Posterior cingulate gyrus (tissue), 11 donors: ENCODE measurements at places on chromosomes 2 and 18.
A peak's percentile ranks its signal among the peaks of the same experiment; 100 is the strongest.

GRCh38 chr2:209534228-209534627 is 110.4 kb downstream of the MAP2 start:
- DNase-seq = no peak

GRCh38 chr18:58639751-58640427 is 11.0 kb upstream of the ALPK2 start:
- no peak for DNase-seq

- no peak for DNase-seq
These were observed 80.5 kb upstream of the CYP1B1 start for GRCh38 chr2:38156436-38156835.

DNA sequence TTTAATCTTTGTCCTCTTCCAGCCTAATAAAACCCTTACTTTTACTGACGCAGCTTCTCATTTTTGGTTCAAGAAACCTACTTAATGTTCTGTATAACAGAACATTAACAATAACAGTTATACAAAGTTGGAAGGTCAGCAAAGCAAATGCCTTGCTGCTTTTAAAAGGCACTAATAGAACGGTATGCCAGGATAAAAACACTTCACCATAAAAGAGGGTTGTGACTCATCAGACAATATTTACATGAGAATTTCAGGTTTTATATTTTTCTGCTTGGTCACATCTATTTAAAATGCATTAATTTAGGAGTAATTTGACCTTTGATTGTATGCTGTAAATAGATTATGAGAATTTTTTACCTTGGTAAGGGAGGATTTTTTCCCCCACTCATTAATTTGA is 3.0 kb downstream of the KLHL41 start:
- no peak for DNase-seq

DNA sequence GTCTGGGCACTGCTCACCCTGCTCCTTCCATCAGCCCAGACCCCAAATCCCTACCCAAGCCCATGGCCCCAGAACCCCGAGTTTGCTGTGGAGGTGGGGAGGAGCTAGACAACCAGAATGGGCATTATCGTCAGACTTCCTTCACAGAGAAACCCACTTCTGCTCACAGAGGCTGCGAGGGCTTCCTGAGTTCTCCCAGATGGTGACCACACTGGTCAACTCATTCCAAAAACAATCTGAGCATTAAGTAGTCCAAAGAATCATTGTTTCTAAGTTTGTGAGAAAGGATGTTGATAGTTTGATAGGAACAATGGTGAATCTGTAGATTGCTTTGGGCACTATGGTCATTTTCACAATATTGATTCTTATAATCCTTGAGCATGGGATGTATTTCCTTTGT is 60.2 kb downstream of the LRRC30 start:
- no peak for DNase-seq

DNA sequence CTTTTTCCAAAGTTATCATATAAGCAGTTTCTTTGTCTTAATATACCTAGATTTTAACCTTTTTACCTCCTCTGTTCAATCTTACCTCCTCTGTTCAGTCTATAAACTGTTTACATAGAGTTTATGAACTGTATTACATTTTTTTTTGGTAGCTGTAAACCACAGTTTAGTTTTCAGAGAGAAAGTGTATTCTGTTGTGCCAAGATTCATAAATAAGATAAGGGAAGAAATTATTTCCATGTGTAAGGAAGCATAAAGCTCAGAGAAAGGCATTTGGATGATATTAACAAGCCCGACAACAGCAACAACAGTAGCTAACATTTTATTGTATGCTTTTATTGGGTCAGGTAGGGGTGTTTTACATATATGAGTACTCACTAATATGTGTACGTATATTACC is 71.2 kb downstream of the ACVR2A start:
- DNase-seq = no peak

DNA sequence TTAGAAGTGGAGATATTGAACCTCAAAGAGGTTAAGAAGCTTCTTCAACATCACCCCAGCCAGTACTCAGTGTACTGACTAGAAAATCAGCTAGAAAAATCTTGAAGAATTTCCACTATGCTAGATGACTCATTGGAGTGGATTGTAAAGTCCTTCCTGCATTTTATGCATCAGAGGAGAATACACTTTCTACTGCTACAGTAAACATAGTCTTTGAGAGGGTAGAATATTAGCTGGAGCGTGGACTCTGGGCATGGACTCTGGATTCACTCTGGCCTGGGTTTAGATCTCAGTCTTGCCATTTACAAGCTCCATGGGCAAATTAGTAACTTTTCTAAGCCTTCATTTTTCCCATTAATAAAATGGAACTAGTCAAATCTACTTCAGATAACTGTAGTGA is 215.9 kb downstream of the IRS1 start:
- DNase-seq = no peak

DNA sequence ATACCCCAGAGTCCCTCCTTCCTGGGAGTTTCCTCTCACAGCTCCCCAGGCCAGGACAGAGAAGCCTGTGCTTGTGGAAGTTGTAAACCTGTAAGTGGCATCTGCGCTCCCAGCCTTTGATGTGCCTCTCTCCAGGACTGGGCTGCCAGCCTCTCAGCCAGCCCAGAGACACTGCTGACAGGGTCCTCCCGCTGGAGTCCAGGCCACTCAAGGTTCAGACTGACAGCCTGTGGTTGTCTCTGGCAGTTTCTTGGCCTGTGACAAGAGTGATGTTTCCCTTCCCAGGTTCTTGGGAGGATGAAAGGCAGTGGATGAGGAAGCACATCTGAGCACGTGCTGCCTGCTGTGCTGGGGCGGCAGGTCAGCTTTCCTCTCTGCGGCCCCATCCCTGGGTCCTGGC is 3.0 kb downstream of the SLC35F6 start:
- no peak for DNase-seq

DNA sequence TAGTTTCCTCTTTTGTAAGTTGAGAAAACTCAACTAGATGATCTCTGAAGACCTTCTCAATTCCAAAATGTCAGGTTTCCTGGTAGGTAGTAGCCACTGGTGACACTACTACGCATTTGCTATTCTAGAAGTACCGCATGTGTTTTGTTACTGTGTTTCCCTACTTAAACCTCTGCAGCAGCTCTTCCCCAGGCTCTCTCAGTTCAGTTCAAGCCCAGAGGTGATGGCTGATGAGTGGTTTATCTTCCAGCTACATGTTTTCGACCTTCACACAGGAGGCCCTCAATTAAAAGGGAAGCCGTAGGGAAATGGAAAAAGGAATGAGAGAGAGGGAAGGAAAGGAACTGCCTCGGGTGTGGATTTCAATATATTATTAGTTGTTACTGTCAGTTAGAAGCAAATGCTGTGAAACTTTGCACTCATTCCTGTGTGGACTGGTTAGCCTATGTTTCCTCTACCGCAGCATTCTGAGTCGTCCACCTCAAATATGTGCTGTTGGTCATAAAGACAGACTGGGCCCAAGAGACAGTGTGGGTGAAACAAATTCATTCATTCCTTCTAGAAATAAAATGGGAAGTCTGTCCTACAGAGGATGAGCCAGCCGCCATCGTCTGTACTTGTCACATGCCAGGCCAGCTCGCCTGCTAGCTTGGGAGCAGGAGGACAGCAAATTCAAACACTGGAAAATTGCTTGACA is 455.2 kb upstream of the RAB12 start:
- no peak for DNase-seq

DNA sequence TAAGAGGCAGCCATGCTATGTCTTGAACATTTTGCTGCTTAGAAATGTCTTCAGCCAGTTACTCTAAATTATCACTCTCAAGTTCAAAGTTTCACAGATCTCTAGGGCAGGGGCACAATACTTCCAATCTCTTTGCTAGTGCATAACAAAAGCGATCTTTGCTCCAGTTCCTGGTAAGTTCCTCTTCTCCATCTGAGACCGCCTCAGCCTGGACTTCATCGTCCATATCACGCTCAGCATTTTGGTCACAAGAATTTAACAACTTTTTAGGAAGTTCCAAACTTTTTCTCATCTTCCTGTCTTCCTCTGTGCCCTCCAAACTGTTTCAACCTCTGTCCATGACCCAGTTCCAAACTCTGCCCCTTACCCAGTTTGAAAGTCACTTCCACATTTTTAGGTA is 8.8 kb upstream of the SLC35F5 start:
- no peak for DNase-seq

GRCh38 chr2:239233576-239233975 is 167.2 kb downstream of the HDAC4 start:
- DNase-seq = peak; percentile 29

DNA sequence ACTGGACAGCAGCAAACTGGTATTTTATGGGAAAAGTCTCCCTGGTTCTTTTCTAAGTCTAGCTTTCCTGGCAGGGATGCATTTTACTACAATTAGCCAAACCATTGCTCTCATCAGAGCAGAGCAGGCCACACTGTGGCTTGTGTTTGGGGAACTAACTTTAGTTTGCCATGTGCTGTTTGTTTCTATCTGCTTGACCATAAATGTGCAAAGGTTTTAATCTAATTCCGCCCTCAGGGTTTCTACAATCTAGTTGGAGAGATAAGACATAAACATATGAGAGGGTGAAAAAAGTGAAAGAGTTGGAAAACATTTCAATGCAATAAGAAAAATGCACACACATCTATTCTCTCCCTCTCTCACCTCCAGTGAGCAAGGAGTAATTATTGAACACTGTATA is 86.9 kb upstream of the MAPK4 start:
- DNase-seq = no peak

DNA sequence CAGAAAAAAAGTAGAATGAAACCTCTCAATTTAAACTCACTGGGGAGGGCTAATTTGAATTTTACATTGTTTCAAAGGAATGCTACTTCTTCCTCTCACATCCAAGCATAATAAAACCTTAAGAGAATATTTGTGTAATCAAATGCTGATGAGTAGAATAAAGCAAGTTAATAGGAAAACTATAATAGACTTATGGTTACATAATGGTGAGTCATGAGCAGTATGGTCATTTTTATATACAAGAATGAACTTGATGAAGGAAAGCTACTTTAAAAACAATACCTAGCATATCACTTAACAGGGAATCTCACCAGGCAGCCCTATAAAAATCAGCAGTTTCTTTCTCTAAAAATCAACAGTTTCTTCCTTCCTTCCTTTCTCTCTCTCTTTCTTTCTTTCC is 80.3 kb downstream of the VSNL1 start:
- DNase-seq = no peak

DNA sequence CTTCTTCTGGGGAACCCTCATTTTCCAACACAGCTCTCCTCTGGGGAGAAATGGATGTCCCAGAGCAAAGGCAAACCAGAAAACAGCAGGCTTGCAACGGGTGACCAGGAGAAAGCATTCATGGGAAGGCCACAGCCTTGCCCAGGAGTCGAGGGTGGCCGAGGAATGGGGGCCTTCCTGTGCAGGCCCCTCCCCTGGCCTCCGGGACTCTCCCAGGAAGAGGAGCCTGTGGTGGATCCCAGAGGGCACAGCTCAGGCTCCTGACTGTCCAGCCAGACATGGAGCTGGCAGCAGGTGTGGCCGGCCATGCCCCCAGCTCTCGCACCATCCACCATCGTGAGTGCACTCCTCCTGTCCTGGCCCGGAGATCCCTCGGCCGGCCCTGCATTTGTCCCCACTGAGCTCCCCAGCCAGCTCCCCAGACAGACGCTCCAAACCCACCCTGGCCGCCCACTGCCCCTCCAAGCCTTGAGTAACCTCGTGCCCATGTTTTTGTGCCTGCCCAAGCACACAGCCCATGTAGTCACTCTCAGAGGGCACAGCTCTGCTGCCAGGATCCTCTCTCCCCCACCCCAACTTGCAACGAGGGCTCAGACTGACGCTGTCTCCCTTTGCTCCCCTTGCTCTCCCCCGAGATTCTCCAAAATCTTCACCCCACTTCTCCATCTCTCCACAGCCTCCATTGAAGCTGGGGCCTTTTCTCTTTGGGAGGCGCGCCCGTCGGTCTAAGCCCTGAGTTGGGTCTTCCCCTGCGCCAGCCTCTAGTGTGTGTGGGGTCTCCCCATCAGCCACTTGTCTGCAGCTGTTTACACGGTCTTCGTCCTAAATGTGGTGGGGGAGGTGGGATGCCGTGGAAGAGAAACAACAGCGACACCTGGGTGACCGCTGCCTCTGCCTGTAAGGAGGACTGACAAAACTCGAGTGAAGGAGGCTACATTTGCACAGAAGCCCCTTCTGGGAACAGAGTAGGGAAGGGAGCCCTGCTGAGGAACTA is 9.8 kb downstream of the PRLH start:
- DNase-seq = no peak

- no peak for DNase-seq
These were observed 461.0 kb upstream of the MEX3C start for GRCh38 chr18:51658436-51658835.

DNA sequence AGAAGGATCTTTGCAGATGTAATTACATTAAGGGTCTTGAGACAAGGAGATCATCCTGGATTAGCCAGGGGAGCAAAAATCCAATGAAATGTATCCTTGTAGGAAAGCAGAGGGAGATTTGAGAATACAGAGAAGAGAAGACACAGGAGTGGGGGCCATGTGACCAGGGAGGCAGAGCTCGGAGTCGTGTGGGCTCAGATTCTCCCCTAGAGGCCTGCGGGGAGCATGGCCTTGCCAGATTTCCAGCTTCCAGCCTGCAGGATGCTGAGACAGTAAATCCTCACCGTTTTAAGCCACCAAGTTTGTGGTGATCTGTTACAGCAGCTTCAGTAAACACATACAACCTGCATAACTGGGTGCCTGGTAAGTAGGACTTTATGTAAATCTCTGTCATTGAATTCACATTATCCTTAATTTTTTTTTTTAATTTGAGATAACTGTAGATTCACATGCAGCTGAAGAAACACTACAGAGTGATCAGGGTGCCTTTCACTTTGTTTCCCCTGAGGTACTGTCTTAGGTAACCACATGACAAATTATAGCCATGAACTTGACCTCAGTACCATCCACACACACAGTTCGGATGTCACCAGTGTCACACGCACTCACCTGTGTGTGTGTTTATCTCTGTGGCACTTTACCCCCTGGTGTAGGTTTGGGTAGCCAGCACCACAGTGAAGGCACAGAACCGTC is 138.4 kb upstream of the HDAC4 start:
- DNase-seq = no peak

DNA sequence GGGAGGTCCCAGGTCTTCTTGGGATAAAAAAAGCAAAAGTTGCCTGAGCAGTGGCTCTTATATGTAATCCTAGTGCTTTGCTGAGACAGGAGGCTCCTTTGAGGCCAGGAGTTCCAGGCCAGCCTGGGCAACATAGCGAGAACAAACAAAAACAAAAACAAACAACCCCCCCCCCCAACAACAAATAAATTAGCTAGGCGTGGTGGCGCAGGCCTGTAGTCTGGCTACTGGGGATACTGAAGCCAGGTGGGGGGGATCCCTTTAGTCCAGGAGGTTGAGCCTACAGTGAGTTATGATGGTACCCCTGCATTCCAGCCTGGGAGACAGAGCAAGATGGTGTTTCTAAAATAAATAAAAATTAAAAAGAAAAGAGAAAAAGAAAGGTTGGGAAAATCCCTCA is 5.4 kb downstream of the GAREM2 start:
- no peak for DNase-seq

GRCh38 chr18:75323821-75324585 is 103.5 kb downstream of the SMIM21 start:
- no peak for DNase-seq

DNA sequence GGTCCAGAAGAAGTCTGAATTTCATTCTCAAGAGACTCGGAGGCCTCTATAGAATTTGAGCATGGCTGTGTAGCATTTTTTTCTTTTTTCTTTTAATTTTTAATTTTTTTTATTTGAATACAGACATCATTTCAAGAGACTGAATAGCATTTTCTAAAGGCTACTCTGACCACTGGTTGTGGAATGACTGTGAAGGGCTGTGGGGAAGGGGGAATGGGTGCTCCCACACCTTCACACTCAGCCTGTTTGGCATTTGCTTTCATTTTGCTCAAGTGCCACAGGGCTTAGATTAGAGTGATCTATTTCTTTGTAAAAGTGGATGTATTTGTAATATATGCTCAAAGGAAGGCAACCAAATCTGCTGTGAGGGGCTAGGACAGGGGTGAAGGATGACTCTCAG is 142.0 kb upstream of the SPOPL start:
- DNase-seq = no peak

- DNase-seq = no peak
These were observed 6.0 kb downstream of the CTIF start for GRCh38 chr18:48544661-48545415.
